ENCODE measurements at places on chromosomes 5 and 9. TPM values are rescaled to one million over a fixed set of nuclear protein-coding genes. Genes with fewer than 3 reads are reported as not detected.

DNA sequence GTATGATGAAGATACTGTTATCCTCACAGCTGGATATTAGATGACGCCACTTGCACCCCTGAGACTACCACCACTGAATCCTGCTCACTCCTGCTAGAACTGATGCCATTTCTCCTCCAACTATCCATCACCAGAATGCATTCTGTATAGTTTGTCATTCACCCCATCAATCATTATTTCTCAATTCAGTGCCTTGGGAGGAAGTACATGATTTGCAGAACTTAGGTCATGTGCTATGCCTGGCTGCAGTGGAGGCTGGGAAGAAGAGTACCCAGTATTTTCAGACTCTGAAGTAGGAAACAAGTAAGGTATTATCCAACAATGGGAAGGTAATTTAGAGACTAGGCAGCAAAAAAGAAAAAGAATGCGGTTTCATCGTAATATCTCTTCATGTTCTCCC is 26.2 kb upstream of the HSD17B4 start:
- no peak for DNase-seq

DNA sequence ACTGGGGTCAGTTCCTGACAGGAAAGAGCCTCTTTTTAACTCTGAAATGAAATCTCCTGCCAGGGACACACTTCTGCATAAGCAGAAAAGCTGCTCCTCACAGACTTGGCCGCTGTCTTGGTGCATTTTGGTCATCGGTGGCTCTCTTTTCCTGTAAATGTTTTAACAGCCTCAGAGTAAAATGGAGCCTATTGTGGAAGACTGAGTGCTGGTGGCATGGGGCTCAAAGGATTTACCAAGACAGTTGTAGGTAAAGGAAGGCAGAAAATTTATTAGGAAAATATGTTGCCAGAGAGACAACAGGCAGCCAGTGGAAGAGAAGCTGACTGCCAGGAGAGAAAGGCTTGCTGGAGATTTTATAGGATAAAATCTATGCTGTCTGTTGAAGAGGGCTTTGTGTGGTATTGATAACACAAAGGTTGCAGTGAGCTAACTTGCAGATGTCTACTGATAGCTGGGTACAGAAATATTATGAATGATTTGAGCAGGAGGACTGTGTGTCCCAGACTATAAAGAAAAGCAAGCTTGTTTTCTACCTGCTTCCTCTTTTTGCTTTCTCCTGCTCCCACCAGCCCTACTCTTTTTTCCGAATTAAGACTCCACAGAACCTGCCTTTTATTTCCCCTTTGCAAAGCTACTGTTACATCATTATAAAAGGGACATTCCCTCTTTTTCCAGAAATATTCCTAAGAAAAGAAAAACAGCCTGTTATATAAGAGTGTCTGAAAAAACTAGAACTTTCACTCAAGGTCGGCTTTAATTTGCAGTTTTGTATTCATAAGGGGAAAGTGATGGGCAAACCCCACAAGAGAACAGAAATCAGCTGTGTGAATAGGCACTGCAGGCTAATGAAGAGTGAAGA is 27.9 kb upstream of the IFNA14 start:
- DNase-seq, result peak; percentile 16

Gene SPINK6
- not detected for total RNA-seq

Gene ARHGAP26
- 36.7 TPM for total RNA-seq

DNA sequence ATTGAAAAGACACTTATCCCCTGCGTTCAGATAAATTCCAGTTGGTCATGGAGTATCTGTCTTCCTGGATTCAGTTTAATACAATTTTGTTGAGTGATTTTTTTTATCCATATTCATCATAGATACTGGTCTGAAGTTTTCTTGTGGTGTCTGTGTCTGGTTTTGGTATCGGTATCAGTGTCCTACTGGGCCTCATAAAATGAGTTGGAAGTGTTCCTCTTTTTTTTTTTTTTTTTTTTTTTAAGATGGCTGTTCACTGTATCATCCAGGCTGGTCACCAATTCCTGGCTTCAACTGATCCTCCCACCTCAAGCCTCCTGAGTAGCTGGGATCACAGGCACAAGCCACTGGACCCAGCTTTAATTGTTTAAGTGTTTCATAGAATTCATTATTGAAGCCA is 2.9 kb upstream of the CAMSAP1 start:
- DNase-seq, result no peak

DNA sequence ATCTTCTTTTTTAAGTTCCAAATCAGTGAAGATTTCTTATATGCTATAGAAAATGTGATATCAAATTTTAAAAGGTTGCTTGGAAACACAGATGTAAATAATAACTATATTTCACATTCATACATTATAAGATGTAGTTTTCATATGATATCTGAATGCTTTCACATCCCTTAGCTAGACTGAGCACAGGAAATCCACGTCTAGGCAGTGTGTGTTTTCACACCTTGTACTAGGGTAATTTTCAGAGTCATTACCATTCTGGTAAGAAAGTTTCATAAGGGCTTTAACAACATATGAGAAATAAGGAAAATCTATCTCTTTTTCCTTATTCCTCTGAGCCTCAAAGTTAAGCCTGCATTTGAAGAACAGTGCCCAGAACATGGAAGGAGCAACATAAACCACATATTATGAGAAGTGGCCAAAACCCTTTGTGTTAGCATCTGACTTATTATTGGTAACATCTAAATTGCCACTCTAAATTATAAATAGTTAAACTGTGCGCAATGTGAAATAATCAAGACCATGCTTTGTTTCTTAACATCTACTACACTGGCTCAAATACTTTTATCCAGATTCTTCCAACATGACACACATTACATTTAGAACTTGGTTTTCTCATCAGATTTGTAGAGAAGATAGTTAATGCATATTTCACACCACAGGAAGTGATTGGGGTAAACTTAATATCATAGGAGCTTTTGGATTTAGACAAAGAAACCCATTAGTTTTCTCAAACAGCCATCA is 113.3 kb downstream of the PPP2R2B start:
- no peak for DNase-seq

Gene SPATA31A7
- not detected for total RNA-seq

- DNase-seq, result no peak
Measured at GRCh38 chr5:107300721-107301327, 369.9 kb downstream of the EFNA5 start.

DNA sequence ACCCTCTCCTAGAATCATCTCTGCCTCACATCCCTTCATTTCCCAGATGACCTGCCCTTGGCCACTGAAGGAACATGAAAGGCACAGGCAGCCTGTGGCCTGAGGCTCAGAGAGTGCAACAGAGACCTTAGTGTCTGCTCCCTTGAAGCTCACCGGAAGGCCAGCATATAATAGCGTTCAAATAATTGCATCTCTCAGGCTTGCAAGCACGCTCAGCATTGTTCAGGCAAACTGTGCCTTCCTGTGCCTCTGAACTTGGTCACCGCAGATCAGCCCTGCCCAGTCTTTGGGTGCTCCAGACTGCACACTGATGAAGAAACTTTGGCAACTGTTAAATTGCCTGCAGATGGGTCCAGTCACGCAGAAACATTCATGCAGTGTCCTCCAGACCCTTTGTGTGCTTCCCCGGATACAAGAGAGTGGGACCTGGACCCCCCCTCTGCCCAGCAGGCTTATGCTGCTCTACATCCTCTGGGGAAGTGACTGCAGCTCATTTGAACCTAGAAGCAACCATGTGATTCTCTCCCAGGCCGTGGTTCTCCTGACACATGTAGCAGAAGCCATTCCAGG is 216.0 kb upstream of the ANKRD55 start:
- no peak for DNase-seq

DNA sequence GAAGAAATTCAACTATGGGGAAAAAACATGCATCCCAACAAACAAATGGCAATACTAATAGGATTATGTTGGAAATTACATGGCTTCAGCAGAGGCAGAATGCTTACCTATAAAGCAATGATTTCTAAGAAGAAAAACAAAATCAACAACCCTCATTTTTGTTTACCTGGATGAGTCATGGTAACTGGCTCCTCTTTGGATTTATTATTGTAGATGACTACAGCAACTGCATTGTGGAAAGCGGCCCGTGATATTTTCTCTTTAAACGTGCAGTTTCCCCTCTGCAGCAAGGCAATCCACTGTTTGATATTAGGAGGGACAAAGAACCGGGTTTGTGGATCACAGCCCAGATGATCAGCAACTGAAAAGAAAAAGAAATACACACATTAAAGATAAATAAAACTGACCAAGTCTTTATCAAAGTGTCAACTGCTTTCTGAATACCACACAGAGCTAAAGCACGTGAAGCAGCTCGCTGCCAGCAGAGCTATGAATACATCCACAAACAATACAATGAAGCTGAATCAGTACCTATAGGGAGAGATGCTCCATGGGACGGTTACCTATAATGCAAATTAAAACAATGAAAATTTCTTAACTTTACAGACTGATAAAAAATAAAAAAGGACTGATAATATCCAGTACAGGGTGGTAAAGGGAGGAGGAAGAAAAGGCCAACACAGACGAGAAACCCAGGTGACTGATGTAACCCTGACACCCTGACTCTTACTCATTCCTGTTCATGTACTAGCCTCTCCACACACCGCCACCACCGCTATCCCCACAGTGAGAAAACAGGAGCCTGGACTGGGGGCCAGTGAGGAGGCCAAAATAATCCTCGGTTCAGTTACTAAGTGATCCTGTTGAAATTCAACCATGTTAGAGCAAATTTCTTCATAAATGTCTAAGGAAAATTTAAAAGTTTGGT is 31.0 kb downstream of the RNF130 start:
- no peak for DNase-seq

DNA sequence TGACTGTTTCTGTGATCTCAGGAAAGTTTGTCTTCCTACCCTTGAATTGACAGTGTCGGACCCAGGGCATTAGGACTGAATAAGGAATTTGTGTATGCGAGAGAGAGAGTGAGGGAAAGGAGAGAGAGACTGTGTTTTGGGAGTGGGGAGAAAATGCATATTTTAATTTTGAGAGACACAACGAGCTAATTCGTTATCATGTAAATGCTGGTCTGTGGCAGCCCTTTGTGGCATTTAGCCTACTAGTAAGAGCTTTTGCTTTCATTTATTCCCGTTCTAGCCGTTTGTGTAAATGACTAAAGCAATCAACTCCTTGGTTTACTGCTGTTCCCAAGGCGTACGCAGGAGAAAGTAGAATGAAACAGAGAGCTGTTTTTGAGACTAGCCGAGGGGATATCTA is 79.8 kb upstream of the MAMDC2 start:
- no peak for DNase-seq

DNA sequence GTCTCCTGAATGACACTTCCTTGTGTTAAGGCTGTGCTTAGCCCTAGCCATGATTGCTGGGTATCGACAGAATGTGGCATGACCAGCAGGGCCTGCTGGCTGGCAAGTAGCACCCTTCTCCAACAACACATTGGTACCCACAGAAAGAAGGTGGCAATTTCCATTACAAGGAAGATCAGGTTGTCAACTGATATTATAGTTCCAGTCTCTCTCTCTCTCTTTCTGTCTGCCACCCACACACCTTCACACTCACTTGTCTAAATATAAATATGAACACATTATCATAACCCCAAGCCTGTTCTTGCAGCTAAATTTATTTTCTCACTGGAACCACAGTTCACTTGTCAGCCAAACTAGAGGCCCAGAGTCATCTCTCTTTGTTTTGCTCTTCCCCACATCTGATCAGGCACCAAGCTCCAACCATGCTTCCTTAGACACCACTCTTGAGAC is 408.1 kb upstream of the PIK3R1 start:
- DNase-seq, result no peak

Gene FBP2
- total RNA-seq, result 83.0 TPM

DNA sequence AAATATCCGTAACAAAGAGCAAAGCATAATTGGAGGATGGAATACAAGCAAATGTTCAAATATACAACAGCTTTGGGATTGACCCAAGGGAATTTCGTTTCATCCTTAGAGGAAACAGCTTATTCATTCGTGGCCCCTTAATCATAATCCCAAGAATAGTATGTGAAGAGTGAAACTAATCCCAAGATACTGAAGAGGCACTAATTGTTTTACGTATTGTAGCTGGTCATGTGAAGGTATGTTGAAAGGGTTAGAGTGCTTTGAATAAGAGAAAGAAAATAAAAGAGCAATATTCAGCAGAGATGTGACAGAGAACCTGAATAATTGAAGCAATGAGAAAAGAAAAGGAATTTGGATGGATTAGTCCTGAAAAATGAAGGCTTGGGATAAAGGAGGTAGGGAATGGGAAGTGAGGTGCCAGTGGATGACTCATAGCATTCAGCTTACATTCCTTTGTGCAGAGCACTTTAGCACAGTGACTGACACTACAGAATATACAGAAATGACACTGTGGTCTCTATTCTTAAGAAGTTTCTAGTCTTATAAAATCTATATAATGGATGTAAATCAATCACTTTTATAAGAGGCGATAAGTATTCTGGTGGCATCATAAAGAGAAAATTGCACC is 221.9 kb downstream of the TLR4 start:
- no peak for DNase-seq

DNA sequence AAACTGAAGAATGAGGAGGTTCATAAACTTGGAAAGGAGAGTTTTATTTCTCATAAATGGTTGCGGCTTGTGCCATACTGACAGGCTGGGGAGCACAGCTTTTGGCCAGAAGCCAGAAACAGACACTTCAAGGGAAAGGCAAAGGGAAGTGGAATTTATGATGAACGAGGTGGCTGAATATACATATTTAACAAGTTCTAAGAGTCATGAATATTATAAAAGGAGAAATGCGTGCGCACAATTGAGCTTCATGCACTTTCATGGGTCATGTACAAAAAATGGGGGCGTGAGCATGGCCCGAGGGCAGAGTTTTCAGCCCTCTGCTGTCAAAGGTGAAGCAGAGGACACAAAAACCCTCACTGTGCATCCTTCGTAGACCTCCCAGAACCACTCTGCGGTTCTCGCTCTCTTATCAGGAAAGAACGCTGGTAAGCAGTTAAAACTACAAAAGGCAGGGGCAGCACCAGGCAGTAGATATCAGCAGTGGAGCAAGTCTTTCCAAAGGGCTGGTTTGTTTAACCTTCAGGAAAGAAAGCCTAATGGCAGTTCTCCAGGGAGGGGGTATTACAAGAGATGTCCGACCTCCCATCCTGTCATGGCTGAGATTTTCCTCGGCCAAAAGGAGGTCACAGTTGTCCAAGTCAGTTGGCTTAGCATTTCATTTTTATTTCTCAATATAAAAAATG is 29.0 kb downstream of the AUH start:
- DNase-seq, result peak; percentile 10

DNA sequence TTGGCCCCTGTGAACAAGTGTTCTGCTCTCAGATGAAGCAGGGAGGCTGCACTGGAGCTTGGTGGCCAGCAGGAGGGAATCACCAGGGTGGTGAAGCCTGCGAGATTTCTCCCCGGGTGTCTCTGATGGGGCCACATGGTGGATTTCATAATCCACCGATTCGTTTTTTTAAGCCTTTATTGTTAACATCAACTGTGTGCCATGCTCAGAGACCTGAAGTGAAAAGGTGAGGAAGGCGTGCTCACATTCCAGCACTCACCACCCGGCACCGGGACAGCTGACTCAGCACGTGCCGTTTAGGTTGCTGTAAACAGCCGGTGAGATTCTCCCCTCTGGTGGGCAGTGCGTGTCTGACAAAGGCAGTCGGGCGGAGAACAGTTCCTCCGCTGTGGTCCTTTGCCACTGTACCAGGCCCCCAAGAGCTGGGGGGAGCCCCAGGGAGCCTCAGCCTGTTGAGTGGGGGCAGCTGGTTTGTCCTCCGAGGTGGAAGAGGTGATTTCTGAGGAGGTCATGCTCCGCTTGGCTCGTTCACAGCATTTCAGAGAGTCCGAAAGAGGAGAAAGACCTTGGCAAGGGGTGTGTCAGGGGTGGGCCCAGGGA is 12.7 kb upstream of the AHRR start:
- DNase-seq, result no peak

Measured in tongue (tissue), 3 donors.